Esophagus mucosa (tissue), 1 donor: ENCODE measurements at places on chromosomes 2 and 18.
A peak's percentile ranks its signal among the peaks of the same experiment; 100 is the strongest.

GRCh38 chr2:30326497-30326896 lies 95.2 kb downstream of the LBH start:
- ATAC-seq = no peak

- no peak for ATAC-seq
Observed at GRCh38 chr2:234564699-234565098, 67.8 kb upstream of the ARL4C start.

GRCh38 chr2:20198001-20198400 lies 26.9 kb downstream of the SDC1 start:
- ATAC-seq = peak; percentile 72

- no peak for ATAC-seq
Observed at GRCh38 chr2:200252265-200253067, 54.0 kb upstream of the SPATS2L start.

- ATAC-seq = no peak
Observed at GRCh38 chr2:190467575-190468083, 59.5 kb downstream of the MFSD6 start.

GRCh38 chr2:196719110-196719872 lies 79.8 kb downstream of the CCDC150 start:
- ATAC-seq = no peak

DNA sequence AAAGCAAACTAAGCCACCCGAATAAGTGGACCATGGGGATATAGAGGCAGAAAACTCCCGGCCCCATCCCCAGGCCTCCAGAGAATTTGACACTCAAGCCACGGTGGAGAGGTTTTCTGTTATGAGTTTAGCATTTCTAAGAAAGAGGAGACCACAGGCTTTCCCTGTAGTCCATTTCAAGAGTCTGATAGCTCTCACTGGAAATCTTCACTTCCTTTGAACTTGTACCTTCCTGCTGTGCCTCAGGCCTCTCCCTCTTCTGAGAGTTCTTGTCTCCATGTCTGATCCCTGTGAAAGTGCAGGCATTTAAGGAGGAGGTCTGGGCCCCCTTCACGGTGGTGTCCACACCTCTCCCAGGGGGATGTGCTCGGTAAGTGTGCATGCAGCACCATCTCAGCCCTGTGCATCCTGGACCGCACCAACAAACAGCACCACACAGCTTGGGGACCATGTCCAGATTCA lies 113.7 kb downstream of the BCL2 start:
- no peak for ATAC-seq

- no peak for ATAC-seq
Observed at GRCh38 chr18:66495844-66496243, 108.0 kb downstream of the CDH19 start.

DNA sequence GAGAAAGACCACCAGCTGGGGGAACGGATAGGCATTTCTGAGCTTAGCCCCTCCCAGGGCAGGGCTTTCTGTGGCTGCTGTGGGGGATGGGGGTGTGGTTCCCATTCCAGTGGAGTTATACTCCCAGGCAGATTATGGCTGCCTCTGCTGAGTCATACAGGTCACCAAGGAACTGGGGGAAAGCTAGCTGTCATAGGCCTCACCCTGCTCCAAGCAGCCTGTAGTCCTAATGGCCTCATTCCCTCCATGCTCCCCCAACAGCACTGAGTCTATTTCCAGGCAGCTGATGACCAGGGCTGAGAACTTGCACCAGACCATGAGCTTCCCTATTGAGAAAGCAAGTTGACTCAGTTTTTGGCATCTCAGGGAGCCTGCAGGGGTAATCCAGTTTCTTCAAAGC lies 87.1 kb downstream of the GPR39 start:
- ATAC-seq = no peak

- peak; percentile 100 for ATAC-seq
Observed at GRCh38 chr2:165008730-165009315, 53.5 kb upstream of the SLC38A11 start.

DNA sequence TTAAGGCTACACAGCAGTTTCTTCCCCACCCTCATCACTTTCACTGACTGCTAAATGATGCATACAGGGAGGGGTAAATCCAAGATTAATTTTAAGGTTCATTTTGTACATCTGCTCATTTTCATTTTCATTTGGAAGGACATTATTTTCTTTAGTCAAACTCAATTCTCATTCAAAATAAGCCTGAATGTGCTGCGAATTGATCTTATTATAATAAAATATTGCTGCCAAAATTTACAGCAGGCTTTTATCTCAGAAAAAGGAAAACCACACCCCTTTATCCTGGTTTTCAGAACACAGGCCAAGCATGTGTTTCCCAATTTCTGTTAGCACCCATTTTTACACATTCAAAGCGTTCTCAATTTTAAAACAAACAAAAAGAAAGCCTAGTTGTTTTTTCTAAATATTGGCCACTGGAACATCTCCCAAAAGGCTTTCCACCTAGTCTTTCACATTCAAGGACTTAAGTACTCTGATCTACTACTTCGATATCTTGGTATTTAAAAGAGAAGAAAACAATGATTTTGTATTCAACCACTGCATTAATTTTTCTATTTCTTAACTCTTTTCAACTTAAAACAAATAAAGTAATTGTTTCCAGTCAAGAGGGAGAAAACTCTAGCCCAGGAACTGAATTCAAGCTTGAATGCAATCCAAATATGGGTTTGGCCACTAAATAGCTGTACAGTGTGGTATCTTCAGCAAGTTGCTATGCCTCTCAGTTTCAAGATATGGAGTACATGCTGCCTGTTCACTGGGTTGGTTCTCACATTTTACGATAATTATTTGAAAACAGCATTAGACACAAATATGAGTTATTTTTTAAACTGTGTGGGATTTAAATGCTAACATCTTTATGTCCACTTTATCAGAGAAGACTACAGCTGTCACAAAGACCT lies 52.5 kb downstream of the CDH2 start:
- ATAC-seq = no peak

DNA sequence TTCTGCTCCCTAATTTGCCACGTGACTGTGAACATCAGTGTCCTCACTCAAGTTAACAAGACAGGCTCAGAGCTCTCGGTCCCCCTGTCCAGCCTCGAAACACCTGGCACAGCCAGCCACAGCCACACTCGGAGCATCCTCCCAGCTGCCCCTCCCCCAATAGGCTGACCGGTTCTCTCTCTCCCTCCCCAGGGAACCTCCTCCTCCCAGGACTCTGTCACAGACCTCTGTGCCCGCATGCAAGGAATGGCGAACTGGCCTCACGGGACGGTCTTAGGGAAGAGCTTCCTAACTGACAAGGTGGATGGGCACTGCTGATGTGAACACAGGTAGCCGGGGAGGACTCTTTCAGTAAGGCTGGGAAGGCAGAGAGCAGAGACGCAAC lies 18.8 kb downstream of the CYP26B1 start:
- no peak for ATAC-seq

DNA sequence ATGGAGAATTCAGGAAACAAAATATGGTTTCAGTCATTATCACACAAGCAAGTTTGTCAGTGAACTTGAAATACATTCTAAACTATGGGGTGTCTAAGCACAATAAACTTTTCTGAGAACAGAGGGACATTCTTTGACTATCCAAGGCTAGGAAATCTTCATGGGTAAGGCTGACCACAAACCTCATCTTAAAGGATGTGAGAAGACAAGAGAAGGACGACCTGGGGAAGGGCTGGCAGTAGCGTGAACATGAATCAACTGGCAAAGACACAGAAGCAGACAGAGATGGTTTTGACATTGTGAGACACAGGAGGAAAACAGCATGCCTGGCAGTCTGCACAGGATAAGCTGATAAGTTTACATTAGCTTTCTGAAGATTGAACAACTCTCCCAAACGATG lies 752.4 kb upstream of the SLC8A1 start:
- ATAC-seq = no peak

- ATAC-seq = no peak
Observed at GRCh38 chr2:7730449-7730848, 813.2 kb downstream of the RNF144A start.

DNA sequence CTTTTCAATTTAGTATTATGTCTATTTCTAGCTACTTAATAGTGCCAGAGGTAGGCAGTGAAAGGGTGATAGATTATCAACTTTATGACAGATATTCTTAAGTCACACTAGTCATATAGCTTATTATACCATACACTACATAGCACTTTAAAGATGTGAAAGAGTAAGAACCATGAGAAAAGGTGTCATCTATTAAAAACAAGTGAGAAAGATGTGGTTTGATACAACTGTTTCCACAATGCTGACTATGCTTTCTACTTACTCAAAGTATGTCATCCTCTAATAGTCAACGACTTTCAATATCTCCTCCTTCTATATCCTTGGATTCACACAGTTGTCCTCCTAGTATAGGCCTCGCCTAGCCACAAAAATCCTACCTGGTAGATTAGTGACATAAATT lies 132.9 kb upstream of the WDSUB1 start:
- ATAC-seq = no peak
